ENCODE measurements at places on chromosomes 2 and 18.

GRCh38 chr2:99336804-99337112 is 431 bp upstream of the EIF5B start:
- no peak for DNase-seq

DNA sequence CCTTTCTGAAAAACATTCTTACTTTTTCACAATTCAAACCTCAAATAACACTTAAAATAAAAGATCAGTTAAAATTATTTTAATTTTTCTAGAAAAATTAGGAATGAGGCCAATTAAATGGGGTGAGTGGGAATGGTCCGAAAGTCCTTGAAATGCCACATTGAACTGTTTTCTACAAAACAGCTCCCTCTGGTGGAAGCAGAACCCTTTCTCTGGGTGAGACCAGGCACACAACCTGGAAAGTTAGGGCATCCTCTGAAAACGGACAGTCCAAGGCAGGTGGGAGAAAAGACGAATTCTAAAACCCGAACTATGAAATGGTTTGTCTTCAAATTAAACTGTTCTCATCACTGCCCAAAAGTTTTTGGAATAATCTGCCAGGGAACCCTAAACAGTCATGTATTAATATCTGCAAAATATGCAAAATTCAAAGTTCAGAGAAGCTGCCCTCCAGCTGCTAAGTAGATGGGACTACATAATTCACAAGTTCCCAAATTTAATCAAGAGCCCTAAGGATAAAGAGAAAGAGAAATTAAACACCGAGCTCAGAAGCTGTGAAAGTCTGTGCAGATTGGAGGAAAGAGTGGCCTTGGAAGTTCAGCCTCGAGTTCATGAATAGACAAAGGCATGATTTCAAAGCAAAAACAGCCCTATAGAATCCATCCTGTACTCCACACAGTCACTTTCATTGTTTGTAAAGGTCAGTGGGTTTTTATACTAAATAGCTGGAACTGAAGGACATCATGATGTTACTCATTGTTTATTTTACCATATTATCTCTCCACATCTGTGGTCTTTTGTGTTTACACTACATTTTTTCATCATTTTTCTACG is 108.3 kb downstream of the PIEZO2 start:
- DNase-seq, result no peak

GRCh38 chr2:135999899-136000298 is 14.5 kb upstream of the DARS1 start:
- DNase-seq, result no peak

- no peak for DNase-seq
These were observed 79.8 kb upstream of the RNF152 start for GRCh38 chr18:61972389-61973264.

- DNase-seq, result no peak
These were observed 36.4 kb downstream of the METTL4 start for GRCh38 chr18:2534906-2535305.

DNA sequence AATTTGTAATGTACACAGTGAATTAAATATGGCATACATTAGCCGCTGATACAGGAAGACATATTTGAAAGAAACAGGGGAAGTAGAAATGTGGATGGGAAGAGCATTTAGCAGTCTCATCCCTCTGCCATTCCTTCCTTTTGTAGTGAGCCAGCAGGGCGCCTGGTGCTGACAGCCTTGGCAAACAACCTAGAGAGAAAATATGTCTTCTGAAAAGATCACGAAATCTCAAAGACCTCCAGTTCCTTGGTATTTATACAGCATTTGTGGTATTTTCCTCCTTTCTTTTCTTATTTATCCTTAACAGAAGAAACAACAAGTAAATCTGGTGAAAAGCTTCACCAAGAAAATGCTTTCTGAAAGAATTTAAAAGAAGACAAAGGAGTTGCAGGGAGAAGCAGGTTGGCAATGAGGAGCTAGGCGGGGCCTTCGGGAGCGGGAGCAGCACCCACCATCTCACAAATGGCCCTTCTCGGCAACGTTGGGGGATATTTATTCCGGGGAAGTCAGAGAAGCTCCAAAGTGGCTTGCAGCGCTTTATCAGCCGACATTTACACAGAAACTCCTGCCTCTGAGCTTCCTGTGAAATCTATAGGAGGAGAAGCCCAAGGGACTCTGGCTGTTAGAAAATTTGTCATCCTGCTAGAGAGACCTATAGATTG is 406.1 kb upstream of the NRP2 start:
- DNase-seq, result no peak

DNA sequence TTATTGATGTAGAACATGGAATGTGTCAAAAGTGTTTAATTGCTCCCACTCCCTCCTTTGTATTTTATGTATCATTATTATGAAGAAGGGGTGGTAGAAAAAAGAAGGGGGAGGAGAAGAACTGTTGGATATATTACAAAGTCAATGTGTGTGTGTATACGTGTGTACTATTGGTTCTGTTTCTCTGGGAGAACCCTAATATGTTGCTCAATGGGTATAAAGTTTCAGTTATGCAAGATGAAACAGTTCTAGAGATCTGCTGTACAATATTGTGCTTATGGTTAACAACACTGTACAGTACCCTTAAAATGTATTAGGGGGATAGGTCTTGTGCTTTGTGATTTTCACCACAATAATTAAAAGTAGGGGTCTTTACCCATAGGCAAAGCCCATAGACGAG is 58.1 kb upstream of the ZC3H15 start:
- DNase-seq, result no peak

DNA sequence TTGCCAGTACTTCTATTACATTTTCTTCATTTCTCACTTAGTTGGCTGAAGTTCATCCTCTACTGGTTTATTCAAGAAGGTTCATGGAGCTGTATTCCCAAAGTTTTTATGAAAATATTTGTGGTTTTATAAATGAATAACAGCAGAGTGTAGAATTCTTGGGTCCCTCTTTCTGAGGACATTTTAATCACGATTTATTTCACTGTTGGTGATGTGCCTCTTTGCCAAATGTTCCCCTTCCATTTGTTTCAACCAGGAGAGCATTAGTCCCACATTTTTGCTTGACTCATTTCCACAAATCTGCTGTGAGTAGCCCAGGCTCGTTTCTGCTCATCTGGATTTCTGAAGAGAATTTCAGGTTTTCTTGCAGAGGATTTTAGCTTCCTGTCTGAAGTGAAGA is 20.8 kb downstream of the COPS7B start:
- DNase-seq, result no peak

- DNase-seq, result no peak
These were observed 5.3 kb upstream of the NCL start for GRCh38 chr2:231469583-231469950.

GRCh38 chr2:30505500-30506180 is 58.6 kb downstream of the LCLAT1 start:
- DNase-seq, result no peak

DNA sequence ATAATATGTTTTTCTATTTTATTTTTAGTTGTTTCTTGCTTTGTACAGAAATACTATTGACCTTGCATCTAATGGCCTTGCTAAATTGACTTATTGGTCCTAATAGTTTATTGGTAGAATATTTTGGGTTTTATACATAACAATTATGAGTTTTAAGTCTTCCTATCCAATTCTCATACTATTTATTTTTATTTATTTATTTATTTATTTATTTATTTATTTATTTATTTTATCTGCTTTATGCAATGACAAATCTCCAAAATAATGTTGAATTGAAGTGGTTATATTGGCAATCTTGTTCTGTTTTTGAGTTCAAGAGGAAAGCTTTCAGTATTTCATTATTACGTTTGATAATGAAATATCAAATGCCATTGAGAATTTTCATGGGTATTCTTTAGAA is 488.3 kb downstream of the CDH2 start:
- DNase-seq, result no peak

- no peak for DNase-seq
These were observed 4.9 kb downstream of the GPR55 start for GRCh38 chr2:230920167-230920566.

- DNase-seq, result no peak
These were observed 107.6 kb upstream of the POU3F3 start for GRCh38 chr2:104746299-104746698.

GRCh38 chr2:237682151-237682550 is 54.8 kb downstream of the LRRFIP1 start:
- DNase-seq, result no peak

- DNase-seq, result no peak
These were observed 14.8 kb downstream of the PNO1 start for GRCh38 chr2:68172521-68172920.

- no peak for DNase-seq
These were observed 299.1 kb upstream of the TNP1 start for GRCh38 chr2:217158928-217159327.

- DNase-seq, result no peak
These were observed 66.1 kb downstream of the NPAS2 start for GRCh38 chr2:100886085-100886484.

DNA sequence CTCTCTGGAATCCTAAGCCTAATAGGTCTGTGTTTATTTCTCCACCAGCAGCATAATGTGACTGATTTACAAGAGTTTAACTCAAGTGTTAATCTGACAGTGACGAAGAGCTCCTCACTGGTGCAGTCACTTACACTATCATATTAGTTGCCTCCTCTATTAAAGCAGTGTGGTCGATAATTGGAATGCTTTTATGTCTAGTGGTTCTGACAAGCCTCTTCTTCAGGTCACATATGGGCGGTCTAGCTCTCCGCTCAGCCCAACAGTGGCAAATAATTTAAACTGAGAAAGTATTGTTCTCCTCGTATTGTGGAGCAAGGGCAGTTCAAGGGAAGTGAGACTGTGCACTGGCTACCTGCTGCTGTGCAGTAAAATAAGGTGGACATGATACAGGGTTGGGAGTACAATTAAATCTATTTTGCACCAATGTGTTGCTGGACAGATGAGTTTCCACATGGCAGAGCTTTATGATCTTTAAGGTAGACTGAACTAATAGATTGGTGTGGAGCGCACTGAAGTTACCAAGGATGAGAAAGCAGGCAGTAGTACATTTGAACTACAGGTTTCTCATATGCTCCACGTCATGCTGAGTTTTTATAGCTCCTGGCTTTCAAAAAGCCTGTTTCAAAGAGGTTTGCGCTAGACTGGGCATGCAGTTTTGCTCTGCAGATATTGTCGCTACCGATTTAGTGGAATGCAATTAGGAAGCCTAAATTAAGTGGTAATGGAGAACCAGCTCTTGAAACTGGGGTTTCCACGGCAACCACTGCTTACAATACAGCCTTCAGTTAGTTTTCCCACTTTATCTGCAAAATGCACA is 151.7 kb upstream of the POU3F3 start:
- DNase-seq, result no peak

DNA sequence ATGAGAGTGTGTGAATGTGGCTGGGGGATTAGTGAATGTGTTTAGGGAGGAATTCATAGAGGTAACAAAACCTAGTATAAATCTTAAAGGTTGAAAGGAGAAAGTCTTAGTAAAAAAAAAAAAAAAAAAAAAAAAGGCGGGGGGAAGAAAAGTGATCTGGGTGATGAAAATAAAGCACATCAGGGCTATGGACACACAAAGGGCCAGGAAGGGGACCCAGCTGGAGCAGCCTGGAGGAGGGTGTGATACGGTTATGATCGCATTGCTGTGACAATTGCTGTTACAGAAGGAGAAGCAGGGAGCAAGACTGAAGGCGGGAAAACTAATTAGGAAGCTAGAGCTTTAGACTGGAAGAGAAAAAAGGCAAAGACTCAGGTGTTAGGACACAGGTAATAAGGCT is 85.4 kb downstream of the DLGAP1 start:
- no peak for DNase-seq

GRCh38 chr2:143263066-143263625 is 133.9 kb downstream of the ARHGAP15 start:
- no peak for DNase-seq

DNA sequence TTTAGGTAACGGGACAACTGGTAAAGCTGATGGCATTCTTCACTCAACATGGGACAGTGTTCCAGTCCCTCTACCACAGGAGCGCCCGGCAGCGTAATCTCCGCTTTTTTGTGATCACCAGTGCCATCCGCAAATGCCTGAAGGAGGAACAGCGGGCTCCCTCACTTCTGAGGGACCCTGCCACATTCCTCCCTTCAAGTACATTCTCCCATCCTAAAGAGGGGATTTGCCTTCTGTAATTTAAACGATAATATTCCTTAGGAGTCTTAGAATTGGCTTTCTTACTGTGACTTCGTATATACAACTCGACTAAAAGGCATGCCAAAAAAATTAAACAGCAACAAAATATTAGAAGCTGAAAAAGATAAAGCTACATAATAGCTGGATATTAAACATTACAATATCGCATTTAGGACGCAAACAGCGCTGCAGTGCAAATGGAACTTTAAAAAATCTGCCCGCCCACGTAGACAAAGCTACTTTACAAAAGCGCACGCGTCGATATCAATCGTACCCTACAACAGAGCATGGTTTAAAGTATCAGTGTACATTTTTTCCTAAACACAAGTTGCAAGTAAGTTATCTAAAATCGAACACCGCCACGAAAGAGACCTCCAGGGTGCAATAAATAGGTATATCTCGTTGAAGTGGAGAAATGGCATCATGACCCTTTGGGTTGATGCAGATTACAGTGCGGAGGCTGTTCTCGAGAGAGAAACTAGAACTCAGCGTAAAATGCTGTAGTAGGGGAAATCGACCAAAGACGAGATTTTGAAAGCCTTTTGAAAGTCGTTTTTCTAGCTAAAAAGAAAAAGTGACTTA is 2.3 kb upstream of the VSNL1 start:
- DNase-seq, result no peak

DNA sequence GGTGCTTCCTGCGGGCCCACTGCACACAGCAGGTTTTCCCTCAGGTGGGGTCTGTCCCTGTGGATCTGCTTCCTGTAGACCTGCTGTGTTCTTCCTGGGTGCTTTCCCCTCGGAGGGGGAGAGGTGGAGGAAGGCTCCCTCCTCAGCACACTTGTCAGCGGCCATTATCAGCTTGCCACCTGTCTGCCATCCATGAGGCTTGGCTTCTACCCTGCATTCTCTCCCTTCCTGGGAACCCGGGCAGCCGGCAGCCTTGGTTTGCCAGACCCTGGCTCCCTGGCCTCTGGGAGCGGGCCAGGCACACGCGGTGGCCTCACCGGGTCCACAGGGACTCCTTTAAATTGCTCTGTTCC is 58.5 kb downstream of the INPP5D start:
- no peak for DNase-seq

- DNase-seq, result no peak
These were observed 354.6 kb downstream of the FSIP2 start for GRCh38 chr2:186093174-186093573.

DNA sequence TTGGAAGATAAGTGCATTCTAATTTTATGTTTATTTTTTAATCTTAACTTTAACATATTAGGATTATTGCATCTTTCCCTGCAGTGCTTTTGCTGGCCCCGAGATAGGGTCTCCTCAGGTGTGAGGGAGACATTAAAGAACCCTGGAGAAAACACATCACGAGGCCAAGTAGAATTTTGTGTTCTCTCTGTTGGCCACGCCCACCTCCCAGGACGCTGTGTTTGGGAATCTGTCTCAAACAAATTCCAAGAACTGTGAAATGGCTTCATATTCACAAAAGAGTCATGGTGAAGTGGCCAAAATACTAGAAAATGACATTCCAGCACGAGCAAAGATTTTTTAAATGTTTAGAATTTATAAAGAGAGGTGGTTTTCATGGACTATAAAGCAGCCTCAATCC is 27.3 kb downstream of the RNF144A start:
- DNase-seq, result no peak

GRCh38 chr2:177348733-177349693 is 43.6 kb upstream of the AGPS start:
- no peak for DNase-seq
